ENCODE measurements at places on chromosomes 1 and 21.

DNA sequence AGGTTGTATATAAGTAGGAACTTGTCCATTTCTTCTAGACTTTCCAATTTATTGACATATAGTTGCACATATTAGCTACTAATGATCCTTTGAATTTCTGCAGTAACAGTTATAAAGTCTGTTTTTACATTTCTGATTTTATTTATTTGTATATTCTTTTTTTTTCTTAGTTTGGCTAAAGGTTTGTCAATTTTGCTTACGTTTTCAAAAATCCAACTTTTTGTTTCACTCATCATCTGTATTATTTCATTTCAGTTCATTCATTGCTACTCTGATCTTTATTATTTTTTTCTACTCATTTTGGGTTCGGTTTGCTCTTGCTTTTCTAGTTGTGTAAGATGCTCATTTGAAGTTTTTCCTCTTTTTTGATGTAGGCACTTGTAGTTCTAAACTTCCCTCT is 97.9 kb downstream of the RPS6KC1 start:
- no peak for DNase-seq

- no peak for DNase-seq
Observed at GRCh38 chr1:116231752-116232151, 120.6 kb downstream of the MAB21L3 start.

- no peak for DNase-seq
Observed at GRCh38 chr21:45320261-45321025, 32.7 kb upstream of the POFUT2 start.

DNA sequence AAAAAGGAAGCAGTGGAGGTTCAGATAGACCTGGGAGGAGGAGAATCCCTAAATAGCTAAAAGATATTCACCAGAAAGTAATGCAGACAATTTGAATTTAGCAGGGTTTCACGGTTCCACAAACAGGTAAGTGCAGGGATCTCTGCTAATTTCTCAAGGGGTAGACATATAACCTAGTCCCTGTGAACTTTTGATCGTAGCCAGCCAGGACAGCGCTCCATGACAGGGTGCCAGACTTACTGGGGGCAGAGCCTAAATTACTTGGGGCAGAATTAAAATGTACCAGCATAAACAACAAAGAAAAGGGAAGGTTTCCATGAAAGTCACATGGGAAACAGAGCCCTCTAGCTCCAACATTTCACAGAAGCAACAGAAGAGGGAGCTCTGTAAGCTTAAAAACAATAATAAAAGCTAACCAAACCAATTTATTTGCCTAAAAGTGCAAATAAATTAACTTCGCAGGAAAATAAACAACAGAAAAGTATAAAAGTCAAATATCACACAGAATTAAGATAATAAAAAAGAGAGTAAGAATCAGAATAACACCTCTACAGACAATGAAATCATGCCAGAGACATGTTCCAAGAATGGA is 198.3 kb downstream of the DUSP10 start:
- no peak for DNase-seq

- no peak for DNase-seq
Observed at GRCh38 chr1:76925825-76926224, 58.5 kb downstream of the ST6GALNAC5 start.

DNA sequence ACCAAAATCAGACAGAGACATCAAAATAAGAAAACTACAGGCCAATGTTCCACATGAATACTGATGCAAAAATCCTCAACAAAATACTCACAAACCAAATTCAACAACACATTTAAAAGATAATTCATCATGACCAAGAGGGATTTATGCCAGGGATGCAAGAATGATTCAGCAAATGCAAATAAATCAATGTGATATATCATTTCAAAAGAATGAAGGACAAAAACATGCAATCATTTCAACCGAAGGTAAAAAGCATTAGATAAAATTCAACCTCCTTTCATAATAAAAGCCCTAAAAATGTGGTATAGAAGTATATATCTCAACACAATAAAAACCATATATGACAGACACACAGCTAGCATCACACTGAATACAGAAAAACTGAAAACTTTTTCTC is 81.5 kb upstream of the LYPLAL1 start:
- DNase-seq, result no peak

DNA sequence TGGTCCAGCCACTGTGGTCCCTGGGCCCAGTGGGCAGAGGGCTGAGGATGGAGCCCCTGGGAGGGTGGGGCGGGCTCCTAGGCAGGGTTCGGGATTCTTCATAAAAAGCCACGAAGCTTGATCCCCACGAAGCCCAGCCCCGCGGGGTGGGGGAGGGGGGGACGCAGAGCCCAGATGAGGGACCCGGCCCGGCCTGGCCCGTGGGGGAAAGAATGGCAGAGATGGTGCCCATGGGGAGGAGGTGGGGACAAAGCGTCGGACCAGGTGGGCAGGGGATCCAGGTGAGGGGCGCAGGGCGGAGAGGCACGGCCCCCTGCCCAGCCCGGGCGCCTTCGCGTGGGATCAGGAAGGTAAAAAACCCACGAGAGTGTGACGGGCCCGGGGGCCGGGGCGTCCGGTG is 6.0 kb upstream of the SMIM12 start:
- DNase-seq, result no peak

DNA sequence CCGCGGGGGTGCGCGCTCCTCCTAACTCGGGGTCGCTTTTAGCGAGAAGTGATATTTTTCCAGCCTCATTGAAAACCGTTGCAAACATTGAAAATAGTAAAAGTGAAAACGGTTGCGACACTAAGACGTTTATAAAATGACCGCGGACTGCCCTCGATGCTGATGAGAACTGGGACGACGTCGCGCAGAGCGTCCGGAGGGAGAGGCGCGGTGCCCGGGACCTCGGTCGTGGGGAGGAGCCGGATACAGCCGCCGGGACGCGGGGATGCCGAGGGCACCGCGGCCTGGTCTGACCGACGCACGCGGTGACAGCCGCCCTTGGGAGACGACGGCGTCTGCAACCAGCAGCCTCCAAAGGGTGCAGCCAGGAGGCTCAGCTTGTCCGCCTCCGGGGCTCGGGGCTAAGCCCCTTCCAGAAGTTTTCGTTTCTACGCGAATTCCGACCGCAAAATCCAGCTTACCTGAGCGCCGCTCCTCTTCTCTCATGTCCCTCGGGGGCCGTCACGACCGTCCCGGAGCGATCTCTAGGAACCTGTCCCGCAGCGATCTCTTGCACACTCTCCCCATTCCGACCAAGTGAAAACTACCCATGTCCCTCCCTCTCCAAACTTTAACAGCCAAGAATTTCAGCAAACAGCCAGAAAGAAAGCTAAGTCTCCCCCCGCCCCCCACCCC is 144.4 kb upstream of the ETS2 start:
- DNase-seq, result no peak

- DNase-seq, result no peak
Observed at GRCh38 chr21:29430030-29430429, 131.3 kb downstream of the BACH1 start.

DNA sequence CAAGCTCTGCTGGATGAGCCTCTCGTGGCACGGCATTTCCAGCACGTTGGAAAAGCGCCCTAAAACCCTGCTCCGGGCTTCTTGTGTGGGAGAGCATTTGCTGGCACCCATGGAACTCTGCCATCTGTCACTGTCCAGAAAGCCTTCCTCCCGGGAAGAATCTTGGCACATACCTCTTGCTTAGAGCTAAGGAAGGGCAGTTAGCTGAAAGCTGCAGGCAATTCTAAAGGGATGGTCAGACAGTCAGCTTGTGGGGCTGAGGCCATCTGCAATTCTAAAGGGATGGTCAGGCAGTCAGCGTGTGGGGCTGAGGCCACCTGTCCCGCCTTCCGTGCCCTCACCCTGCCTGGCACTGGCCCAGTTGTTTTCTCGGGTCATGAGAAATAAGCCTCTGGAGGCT is 139.0 kb upstream of the TMEM51 start:
- DNase-seq, result no peak

DNA sequence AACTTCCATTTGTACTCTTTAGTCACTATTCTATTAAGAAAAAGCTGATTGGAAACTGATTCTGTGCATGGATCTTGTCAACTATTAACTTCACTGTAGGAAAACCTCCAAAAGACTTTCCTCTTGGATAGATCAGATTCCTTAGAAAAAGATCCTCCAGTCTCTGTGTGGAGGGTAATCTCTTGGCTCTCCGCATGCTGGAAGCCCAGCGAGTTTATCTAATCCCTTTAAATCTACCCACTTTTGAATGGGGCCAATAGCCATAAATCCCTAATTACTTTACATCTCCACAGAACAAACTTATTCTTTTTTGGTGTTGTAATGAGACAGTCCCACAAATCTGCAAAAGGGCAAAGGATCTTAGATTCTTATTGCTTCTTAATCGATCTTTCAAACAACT is 1206.4 kb upstream of the ADGRL4 start:
- DNase-seq, result no peak

GRCh38 chr1:162497104-162497722 is 405 bp upstream of the UHMK1 start:
- DNase-seq, result no peak

DNA sequence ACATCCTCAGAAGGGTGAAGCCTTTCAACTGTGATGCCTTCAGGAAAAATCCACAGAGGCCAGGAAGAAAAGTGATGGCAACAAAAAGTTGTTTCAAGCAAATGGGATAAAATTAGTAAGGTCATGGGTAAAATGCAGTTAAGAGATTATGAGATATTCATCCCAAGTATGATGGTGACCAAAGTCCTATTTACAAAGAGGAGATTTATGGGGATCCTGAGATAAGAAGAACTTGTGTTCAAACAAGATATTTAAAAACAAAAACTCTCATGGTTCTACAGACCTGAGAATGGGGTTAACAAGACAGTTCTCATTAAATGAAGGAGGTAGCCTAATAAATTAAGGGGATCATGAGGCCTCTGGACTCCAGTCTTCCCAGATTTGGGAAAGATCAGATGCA is 184.4 kb downstream of the FCRL5 start:
- no peak for DNase-seq

DNA sequence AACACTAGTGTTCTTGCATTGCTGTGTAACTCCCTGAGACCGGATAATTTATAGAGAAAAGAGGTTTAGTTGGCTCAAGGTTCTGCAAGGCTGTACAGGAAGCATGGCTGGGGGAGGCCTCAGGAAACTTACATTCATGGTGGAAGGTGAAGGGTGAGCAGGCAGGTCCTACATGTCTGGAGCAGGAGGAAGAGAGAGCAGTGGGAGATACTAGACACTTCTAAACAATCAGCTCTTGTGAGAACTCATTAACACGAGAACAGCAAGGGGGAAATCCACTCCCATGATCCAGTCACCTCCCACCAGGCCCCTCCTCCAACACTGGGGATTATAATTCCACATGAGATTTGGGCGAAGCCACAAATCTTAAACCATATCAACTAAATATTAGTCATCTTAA is 30.1 kb downstream of the RNF2 start:
- DNase-seq, result no peak

- DNase-seq, result no peak
Observed at GRCh38 chr1:219042769-219043168, 130.9 kb upstream of the LYPLAL1 start.

GRCh38 chr1:5098981-5099385 is 444.6 kb downstream of the AJAP1 start:
- DNase-seq, result no peak

GRCh38 chr1:28965271-28965870 is 51.0 kb downstream of the EPB41 start:
- DNase-seq, result no peak

- no peak for DNase-seq
Observed at GRCh38 chr1:48080331-48081255, 83.4 kb upstream of the TRABD2B start.

- DNase-seq, result no peak
Observed at GRCh38 chr1:193569983-193570269, 383.5 kb upstream of the B3GALT2 start.

- no peak for DNase-seq
Observed at GRCh38 chr1:204357551-204358490, 1.9 kb downstream of the PLEKHA6 start.

GRCh38 chr1:96048572-96049212 is 672.9 kb upstream of the PTBP2 start:
- DNase-seq, result no peak

DNA sequence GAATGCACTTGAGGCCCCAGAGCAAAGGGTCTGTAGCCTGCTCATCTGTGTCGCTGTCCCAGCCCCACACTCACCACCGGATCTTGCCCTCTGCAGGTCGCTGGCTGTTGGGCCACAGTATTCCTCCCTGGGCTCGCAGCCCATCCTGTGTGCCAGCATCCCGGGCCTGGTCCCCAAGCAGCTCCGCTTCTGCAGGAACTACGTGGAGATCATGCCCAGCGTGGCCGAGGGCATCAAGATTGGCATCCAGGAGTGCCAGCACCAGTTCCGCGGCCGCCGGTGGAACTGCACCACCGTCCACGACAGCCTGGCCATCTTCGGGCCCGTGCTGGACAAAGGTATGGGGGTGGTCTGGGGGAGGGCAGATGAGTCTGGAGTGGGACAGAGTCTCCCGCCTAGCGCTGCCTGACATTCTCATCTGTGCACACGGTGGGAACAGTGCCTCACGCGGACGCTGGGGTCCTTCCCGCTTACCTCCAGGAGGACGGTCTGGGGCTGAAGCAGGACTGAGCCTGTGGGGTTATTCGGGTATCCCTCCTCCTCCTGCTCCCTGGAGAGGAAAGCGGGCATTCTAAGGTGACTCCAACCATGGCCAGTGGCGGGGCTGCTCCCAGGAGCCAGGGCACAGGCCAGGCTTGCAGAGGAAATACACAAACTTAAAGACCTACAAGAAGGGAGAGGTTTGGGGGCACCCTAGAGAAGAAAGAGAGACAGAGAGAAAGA is 15.9 kb downstream of the WNT3A start:
- no peak for DNase-seq

- DNase-seq, result no peak
Observed at GRCh38 chr1:107879927-107880326, 85.1 kb downstream of the VAV3 start.

DNA sequence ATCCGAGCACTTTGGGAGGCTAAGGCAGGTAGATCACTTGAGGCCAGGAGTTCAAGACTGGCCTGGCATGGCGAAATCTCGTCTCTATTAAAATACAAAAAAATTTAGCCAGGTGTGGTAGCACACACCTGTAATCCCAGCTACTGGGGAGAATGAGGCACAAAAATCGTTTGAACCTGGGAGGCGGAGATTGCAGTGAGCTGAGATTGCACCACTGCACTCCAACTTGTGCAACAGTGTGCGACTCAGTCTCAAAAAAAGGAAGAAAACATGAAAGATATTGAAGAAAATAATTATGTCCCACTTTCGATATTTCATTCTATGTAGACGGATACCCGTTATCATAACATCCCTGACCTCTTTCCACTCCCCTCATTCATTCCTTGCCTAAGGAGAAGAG is 19.2 kb downstream of the TUT4 start:
- DNase-seq, result no peak

GRCh38 chr1:9996624-9997582 is at the start of gene RBP7:
Gene RBP7 (plus strand): TSS chr1:9997228. CDS start chr1:9997259, 31 bp downstream.
- no peak for DNase-seq

DNA sequence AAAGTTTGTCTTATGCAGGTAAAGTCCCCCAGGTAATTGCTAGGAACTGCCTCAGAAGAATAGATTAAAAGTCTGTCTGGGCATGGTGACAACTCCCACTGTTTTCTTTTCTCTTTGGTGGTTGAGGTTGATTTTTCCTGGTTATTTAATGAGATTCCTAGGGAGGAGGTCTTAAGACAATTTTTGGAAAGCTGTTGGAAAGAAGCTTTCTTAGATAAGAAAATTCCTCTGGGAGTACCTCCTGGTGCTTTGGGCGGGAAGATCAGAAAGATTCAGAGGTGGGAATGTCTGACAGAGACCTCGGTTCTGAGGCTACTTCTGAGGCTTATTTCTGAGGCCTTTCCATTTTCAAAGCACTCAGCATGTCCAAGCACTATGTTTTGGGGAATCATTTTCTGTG is 25.0 kb upstream of the IVNS1ABP start:
- no peak for DNase-seq
